ENCODE measurements at places on chromosomes 2 and 18.

DNA sequence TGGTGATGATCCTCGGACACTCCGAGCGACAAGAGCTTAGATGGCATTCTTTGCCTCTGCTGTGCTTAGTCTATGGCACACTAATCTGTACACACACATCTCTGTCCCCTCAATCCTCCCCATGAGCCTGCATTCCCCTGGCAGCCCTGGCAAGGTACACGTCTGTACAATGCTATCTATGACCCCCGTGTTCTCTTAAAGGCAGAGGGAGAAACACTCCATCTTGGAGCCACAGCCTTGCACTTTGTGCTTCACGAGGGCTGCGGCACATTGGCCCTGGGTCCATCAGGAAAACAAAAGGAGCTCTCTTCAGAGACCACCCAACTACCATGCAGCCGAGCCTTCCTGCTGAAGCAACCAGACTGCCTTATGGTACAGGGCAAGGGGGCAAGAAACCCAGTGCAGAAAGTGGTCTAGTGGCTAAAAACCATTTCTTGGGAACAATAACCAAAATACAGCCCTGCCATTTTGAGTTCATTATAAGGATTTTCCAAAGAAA is 42.5 kb downstream of the STEAP3 start:
- DNase-seq: no peak

DNA sequence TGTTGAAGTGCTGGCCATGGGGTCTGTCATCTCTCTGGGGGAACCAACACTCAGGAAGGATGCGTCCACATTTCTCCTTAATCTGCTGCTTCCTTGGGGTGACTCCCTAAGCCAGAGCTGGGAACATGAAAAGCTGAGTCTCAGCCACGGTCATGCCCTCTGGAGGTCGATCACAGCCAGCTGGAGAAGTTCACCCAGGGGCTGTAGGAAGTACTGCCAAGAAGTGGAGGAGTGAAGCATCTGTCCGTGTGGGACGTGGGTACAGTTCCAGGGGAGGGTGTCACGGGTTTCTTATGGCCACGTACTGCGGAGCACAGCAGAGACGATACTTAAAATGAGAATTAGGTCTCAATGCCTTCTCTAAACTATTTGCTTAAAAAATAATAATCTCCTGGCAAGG is 42.4 kb upstream of the IGFBP2 start:
- no peak for DNase-seq

- no peak for DNase-seq
These were observed 23.6 kb upstream of the SOS1 start for GRCh38 chr2:39144416-39144815.

GRCh38 chr2:75277111-75277510 is 77.8 kb upstream of the TACR1 start:
- no peak for DNase-seq

DNA sequence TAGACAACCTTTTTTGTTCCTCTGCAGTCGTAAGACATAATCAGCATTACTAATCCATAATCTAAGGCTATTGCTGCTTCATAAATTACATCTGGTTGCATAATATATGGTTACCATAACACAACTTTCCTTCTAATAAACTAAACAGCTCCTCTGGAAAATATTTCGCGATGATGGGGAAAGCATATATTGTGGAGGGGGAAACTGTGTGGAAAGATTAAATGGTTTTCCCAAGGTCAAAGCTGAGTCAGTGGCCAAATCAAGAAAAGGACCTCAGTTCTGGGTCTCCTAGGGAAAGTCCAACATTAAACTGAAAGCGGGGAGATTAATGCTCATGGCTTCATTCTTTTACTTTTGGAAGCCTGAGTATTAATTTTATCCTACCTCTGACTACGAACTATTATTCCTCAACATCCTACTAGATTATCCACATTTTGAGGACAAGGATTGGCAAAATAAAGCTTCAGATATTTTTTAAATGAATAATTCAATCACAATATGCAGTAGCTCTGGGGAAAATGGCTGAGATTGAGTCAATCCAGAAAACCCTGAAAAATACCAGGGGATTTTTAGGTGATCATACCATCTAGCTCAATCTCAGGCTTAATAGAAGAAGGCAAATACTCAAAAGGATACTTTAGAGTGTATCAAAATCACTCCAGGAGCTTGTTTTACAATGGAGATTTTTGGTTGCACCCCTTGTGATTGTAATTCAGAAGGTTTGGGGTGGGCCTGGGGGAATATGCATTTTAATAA is 33.8 kb upstream of the STK17B start:
- no peak for DNase-seq
